Placental epithelial cell (primary cell): ENCODE measurements at places on chromosomes 3 and 15. TPM values are rescaled to one million over a fixed set of nuclear protein-coding genes. Genes with fewer than 3 reads are reported as not detected.

Gene DLL4
- 0.22 TPM in 1 of 2 replicates, not detected in the other for total RNA-seq

Gene KBTBD13
- not detected in 2 replicates for total RNA-seq

Gene B3GNT5
- 11.7 and 22.0 TPM in 2 replicates for total RNA-seq

Gene TOP2B
- 76.2 and 76.8 TPM in 2 replicates for total RNA-seq

Gene CSTA
- 0.22 and 0.39 TPM in 2 replicates for total RNA-seq

Gene IL16
- total RNA-seq = under 0.01 and 0.43 TPM in 2 replicates

Gene NRROS
- not detected in 2 replicates for total RNA-seq

Gene NPRL2
- 29.1 and 38.5 TPM in 2 replicates for total RNA-seq

Gene GREM1
- total RNA-seq = 0.65 and 0.79 TPM in 2 replicates

Gene NRG4
- total RNA-seq = 1.6 and 5.1 TPM in 2 replicates

Gene CHRNB4
- total RNA-seq = under 0.01 TPM in 1 of 2 replicates, not detected in the other
